ENCODE measurements at places on chromosomes 3 and 15.

DNA sequence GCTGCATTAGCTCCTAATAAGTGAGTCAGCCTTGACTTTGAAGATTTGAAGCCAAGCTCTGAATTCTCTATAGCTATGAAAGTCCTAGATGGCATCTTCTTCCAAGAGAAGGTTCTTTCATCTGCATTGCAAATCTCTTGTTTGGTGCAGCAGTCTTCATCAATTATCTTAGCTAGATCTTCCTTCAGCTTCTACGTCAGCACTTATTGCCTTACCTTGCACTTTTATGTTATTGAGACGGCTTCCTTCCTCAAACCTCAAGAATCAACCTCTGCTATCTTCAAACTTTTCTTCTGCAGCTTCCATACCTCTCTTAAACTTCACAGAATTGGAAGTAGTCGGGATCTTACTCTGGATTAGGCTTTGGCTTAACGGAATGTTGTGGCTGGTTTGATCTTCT, 167.6 kb downstream of the SCAPER start:
- no peak for DNase-seq

- DNase-seq = peak; percentile 43
Measured at GRCh38 chr15:90264671-90265070, 801 bp upstream of the NGRN start.

GRCh38 chr15:91873138-91873536, 19.6 kb downstream of the SLCO3A1 start:
- no peak for DNase-seq

GRCh38 chr15:59196416-59196815, 10.2 kb upstream of the LDHAL6B start:
- no peak for DNase-seq

DNA sequence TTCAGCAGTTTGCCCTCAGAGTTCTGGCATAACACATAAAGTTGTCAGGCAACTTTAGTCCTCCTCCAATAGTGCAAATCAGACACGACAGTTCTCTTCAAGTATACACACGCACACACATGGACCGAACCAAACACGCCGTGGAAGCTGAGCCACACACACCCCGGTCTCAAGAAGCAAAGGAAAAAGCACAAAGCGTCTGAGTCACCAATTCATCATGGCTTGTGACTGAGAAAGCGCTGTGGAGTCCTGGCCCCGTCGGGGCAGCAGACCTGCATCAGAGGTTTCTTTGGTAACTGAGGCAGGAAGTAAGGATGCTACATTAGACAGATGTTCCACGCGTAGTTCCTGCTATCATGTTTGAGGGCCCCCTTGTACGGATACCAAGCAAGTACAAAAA, 85.7 kb downstream of the VGLL4 start:
- no peak for DNase-seq

DNA sequence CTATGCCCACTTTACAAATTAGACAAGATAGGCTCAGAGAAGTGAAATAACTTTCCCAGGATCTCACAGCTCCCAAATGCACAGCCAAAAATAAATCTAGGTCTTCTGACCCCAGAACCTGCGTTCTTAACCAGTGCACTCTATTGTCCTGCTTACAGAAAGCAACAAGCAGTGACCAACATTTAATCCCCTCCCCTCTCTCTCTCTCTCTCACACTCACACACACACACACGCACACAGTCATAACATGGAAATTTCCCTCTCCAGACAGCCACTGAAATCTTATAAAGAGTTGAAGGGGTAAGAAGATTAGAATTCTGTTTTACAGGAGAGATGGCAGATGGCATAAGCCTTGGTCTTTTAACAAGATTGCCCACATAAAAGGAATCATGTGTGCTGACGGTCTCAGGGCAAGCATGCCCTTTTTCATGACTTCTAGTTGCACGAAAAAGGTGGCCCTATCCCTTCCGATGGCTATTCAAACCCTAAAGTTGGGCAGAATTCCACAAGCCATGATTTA, 29.4 kb downstream of the EOGT start:
- DNase-seq = no peak

DNA sequence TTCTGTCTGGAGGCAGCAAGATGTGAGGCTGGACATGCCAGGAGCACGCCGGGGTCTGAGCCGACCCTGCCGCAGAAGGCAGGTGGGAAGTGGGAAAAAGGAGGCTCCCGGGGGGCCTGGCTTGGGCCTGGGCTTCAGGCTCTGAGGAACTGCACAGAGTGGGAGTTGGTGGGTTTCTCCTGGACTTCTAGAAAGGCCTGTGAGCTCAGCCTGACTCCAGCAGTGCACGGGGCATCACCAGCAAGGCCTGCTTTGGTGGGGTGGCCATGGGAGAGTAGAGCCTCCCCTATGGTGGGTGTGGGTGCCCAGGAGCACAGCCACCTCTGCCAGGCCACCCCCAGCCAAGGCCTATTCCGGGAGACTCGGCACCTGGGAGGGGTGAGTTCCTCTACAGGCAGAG, 18.1 kb upstream of the SLC41A3 start:
- no peak for DNase-seq

DNA sequence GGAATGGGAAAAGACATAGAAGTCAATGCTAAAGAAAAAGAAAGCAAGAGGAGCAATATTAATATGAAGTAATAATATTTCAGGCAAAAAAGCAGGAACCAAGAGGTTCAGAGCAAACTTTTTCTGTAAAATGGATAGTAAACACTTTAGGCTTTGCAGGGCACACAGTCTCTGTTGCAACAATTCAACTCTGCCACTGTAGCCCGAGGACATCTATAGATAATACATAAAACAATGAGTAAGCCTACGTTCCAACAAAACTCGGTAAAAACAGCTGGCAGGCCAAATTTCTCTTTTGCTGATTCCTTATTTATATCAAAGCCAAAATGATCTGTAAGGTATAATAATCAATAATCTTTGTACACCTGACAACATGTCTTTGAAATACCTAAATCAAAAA, 56.8 kb downstream of the SMAD6 start:
- no peak for DNase-seq

DNA sequence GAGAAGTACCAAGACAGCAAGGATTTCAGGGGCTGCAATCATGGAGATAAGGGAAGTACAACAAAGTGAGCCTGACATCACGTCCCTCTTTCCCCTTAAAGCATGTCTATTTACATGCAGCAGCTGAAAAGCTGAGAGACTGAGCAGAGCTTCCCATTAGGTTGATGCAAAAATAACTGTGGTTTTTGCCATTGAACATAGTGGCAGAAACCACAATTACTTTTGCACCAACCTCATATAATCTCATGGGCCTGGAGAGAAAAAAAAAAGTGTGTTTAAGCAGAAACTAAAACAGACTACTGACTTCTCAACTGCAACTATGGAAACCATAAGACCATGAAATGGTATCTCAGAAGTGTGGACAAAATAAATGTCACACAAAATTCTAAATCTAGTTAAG, 48.3 kb downstream of the CCDC12 start:
- DNase-seq = no peak

DNA sequence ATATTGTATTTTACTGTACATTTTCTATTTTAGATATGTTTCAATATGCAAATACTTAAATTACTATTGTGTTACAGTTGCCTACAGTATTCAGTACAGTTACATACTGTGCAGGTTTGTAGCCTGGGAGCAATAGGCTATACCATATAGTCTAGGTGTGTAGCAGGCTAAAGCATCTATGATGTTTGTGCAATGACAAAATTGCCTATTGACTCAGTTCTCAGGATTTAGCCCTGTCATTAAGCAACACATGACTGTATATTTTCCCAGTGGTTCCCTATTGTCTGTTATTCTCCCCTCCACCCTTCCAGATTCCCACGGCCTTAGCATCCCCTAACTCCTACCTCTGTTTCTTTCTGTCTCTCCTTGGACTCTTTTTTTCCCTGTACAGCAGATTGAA, 10.7 kb downstream of the MOBP start:
- no peak for DNase-seq

DNA sequence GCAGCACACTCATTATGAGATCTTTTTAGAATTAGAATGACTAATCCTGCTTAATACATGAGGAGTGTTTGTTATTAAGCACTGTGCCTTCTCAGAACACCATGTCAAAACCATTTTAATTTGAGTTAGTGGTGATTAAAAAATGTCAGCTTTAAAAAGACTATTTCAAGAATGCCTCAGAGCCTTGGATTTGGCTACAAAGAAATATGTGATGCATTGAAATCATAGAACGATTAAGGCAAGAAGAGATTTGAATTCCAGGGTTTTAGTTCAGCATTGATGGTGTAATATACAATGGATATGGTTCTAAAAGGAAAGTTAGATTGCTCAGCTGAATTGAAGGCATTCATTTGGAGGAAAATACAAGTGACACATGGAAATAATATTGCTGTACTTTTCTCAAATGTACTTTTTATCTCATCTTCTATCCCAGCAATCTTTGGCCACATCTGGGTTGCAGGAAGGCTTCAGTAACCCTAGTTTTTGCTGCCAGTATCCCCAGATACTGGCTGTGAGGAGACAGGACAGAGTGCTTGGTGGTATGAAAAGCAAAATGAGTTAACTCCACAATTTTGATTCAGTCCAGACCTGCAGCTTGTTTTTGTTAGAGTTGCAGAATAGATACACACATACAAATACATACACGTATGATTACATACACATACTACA, 303.8 kb downstream of the CLSTN2 start:
- no peak for DNase-seq

DNA sequence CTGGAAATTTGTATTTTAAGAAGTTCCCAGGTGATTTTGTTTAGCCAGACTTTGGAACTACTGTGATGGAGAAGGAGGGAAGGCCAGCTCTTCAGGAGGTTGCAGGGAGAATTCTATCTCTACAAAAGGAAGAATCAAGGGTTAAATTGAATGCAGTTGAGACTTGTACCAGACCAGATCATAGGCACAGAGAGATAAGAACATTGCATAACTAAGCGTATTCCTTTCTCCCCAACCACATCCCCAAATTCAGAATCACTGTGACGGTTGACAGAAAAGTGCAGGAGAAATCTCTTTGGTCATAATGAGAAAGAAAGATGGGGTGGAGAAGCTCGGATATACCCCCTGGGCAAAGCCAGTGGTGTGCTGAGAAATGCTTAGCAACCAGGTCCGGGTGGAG, 7.2 kb downstream of the PLD1 start:
- no peak for DNase-seq

DNA sequence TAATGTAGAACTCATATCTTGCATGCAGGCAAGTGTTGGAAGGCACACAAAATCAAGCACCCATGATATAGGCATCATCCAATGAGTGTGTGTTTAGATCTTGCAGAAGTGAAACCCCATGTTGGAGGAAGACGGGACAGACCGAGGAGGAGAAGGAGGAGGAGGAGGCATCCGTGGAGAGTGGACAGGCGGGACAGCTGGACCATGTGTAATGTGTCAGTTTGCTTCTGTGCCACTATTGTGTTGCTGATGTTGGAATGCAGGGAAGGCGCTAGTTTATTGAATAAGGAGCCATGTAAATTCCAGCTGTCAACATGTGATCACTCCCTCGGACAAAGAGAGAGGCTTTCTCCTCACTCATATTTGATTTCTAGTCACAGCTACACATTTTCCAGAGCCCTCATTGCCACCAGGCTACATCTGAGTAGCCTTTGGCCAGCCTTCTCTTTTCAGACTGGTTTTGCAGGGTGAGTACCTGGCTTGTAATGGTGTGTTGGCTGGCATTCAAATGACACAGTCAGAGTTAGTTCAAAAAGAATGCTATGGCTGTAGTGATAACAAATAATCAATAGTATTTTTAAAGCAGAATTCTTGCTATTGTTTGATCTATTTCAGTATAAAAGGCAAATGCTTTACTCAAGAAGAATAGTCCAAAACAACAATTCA, 1037.6 kb upstream of the NR2F2 start:
- no peak for DNase-seq

GRCh38 chr15:41122849-41123248, 6.8 kb upstream of the INO80 start:
- DNase-seq = no peak

DNA sequence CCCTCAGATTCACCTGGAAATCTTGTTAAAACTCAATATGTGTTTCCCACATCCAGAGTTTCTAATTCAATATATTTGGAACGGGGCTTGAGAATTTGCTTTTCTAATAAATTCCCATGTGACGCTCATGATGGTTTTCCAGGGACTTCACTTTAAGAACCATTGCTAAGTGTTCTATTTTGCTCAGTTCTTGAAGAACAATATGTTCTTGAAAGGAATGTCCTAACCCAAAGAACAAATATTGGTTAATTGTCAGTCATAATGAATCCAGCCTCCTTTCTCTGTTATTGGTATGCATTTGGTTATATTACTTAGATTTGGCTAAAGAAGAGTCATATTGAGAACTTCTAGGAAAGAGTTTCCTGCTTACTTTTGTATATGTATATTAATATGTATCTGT, 4.4 kb upstream of the PLSCR2 start:
- no peak for DNase-seq

DNA sequence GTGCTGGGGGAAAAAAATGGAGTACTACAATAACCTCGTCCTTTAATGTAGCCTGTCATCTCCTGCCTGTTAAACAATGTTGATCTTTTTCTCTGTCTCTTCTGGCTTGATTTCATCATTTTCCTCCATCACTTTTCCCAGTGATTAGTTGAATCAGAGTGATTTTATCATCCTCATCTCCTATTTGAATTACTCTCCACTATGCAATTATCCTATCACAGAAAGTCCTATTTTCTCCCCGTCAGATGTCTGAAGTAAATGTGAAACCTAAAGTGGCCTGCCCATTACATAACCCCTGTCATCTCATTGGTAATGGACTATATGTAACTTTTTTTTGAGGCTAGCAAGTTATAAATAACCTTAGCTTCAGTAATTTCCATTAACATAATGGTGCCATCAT, 201.8 kb downstream of the CACNA2D3 start:
- no peak for DNase-seq

DNA sequence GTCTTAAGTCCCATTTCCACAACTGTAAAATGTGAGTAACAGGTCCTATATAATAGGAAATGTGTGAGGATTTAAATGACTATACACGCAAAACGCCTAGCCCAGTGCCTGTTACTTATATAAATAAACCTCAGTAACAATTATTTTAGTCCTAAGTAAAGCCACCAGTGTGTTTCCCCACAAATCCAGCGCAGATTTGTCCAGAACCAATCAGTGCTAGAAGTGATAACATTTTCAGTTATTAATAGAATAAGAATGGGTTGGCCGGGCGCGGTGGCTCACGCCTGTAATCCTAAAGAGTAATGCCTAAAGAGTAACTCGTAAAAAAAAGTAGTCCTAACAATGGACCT, 561 bp downstream of the RPAP1 start:
- no peak for DNase-seq

DNA sequence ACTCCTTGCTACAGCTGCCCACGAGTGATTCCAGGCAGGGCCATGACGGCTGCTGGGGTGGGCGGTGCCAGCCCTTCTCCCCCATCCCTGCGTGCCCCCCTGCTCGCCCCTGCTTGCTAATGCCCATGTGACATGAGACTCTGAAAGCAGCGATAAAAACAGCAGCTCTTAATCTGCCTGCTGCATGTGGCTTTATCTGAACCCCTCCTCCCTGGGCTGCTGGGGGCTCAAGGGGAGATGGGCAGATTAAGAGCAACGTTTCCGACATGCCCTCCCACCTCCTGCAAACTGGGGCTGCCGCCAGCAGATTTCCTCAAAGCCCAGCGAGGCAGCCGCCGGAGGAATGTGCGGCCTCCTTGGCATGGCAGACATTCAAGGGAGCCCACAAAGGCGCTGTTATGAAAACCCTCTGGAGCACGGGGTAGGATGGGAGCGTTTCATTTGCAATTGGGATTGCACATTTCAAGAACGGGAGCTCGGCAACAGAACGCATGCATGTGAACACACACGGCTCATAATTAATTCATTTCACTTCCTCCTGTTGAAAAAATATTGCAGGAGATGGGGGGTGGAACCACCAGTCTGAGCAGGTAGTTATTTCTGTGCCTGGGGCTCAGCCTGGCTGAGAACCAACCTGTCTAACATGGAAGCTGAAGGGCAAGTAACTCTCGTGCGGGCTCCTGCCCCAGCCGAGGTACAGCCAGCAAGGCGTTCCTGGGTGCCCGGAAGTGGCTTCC, 504.2 kb upstream of the PROK2 start:
- DNase-seq = peak; percentile 13

Data from AML-193 (cell line).